Sciatic nerve (tissue), 2 donors: ENCODE measurements at places on chromosomes 5 and 9. TPM values are rescaled to one million over a fixed set of nuclear protein-coding genes. Genes with fewer than 3 reads are reported as not detected.

- no peak for DNase-seq
Measured at GRCh38 chr9:94829380-94830070, 103.0 kb downstream of the AOPEP start.

DNA sequence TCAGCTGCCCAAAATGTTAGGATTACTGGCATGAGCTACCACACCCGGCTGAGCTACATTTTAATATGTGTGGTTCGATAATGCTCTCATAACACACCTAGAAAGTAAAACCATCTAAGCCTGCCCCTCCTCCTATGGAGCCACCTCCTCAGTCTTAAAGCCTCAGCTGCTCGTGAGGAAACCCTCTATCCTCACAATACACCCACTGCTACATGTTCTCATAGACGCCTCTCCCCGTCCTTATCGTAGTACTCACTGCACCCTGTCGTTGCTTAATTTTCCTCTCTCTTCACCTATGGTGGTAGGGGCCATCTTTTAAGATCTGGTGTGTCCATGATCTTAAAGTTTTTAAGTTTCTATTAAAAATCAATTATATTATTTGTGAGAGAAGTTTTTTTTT, 72.9 kb downstream of the RCL1 start:
- DNase-seq = no peak

PTGS1 gene
- total RNA-seq = 6.0 TPM

DNA sequence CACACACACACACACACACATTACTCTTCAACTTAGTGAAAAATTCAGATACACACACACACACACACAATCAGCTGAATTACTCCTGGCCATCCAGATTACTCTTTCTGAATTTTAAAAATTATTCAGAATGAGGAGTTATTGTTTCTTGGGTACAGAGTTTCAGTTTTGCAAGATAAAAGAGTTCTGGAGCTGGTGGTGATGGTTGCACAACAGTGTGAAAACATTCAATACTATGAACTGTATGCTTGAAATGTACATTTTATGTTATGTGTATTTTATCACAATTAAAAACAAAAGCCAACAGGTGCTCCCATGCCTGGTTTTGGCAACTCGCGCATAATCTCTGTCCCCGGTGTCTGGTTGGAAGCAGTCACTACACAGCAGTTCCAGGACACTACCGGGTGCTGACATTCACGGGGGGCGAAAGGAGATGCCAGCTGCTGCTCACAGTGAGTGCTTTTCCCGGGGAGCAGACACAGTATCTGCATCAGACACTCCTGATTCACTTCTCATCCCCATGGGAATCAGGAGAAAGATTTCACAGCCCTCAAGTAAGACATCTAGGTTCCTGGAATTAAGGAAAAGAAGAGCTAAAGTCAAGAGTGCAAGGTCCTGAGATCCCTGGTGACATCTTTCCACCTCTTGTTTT, 55.7 kb downstream of the LHFPL2 start:
- no peak for DNase-seq

DNA sequence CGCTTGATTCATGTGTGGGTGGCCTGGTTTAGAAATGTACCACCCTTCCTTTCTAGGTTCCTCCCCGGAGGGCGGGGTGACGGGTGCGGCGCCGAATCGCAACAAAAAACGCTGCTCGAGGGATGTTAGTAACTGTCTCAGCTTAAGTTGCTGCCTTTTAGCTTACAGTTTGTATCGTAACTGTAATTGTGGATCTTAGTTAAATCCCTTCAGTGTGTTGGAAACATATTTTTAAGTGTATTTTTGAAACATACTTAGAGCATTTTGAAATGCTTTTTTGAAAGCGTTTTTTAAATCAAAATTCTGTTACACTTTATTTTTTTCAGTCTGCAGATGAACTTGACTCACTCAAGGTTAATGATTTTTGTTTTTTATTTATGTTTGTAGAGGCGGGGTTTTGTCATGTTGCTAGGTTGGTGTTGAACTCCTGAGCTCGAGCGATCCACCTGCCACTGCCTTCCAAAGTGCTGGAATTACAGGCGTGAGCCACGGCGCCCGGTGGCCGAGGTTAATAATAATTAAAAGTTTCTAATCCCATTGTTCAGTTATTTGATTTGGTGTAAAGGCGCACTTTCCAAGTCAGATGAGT, 997 bp upstream of the CHD1 start:
- DNase-seq = no peak

GRCh38 chr9:23290973-23291372, 535.1 kb downstream of the ELAVL2 start:
- no peak for DNase-seq

TXNDC15 gene
- total RNA-seq = 84.7 TPM

DNA sequence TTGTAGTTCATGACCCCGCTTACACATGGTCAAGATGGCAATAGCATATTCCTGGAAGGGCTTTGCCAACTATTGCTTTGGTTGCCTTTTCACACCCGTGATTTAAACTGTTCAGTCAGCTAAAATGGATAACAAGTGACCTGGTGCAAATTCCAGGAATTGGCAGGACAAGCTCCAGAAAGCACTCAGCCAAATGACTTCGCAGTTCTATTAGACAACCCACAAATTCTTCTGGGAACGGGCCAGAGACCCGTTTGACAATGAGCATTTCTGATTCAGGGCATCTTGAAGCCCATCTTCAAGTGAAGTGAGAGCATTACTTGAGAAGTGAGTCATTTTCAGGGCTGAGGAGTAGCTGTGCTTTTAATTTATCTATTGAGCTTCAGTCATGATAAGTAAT, 165.0 kb downstream of the DROSHA start:
- DNase-seq = no peak

JADE2 gene
- total RNA-seq = 55.0 TPM

DNA sequence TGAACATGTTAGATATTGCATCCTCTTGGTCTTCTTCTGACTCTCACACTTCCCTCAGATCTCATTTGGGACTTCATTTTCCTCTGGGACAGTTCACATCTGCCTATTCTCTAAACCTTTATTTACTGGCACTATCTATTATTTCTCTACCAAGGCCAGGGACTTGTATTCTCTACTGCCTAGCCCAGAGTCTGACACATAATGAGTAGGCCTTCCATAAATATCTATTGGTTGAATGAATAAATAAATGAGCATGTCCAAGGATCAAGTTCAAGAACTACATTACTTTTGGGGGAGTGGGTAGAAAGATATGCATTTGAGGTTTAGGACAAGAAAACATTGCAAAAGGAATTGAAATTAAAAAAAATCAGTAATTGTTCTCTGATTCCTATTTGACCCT, 250.3 kb downstream of the TRIM32 start:
- DNase-seq = no peak

FANCG gene
- 17.5 TPM for total RNA-seq

- no peak for DNase-seq
Measured at GRCh38 chr9:1837453-1838084, 177.6 kb upstream of the SMARCA2 start.

DNA sequence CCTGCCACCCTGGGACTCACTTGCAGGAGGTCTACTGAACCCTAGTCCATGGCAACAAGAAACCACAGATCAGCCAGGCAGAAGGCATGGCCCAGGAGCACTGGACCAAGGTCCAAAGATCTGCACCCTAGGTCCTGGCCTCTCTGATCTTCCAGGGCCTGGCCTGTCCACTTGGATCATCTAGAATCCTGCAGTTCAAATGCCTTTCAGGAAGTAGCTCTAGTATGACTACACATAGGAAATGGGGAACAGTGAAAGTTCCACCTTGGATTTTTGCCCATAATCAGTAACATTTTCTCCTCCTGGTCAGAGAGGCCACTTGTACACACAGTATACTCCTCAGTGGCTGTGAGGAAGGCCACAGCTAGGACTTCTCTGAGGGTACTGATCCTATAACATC, 11.5 kb downstream of the ANXA6 start:
- no peak for DNase-seq

- no peak for DNase-seq
Measured at GRCh38 chr9:78438211-78438610, 141.3 kb downstream of the PSAT1 start.

- no peak for DNase-seq
Measured at GRCh38 chr9:3526997-3527940, 1.5 kb upstream of the RFX3 start.

DNA sequence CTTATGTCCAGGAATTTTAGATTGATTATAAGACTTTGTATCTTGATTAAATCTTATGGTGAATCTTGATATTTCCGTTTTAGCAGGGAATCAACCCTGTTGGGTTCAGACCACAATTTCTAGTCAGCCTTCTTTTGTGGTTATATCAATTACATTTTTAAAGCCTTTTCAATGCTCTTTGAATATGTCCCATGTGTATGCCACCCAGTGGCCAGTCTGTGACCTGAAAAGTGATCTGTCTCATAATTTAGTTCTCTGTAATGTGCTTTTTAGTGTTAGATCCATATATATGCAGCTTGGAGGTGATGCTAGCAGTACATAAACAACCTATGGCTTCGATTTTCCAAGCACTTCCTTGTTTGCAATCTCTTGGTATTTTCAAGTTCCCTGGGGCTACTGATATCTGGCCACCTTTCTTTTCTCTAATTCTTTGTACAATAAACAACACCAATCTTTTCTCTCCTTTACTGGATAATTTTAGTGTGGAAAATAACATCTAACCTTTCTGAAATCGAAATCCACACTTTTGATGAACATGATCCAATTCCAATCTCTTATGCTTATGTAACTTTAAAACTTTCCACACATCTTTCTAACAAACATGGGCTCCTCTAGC, 28.8 kb downstream of the PDE8B start:
- no peak for DNase-seq

RELL2 gene
- total RNA-seq = 0.85 TPM

DMRT2 gene
- total RNA-seq = 2.4 TPM

GRCh38 chr5:154868702-154869101, 10.3 kb downstream of the CNOT8 start:
- no peak for DNase-seq

FAM240B gene
- not detected for total RNA-seq

SIL1 gene
- total RNA-seq = 54.7 TPM

DNA sequence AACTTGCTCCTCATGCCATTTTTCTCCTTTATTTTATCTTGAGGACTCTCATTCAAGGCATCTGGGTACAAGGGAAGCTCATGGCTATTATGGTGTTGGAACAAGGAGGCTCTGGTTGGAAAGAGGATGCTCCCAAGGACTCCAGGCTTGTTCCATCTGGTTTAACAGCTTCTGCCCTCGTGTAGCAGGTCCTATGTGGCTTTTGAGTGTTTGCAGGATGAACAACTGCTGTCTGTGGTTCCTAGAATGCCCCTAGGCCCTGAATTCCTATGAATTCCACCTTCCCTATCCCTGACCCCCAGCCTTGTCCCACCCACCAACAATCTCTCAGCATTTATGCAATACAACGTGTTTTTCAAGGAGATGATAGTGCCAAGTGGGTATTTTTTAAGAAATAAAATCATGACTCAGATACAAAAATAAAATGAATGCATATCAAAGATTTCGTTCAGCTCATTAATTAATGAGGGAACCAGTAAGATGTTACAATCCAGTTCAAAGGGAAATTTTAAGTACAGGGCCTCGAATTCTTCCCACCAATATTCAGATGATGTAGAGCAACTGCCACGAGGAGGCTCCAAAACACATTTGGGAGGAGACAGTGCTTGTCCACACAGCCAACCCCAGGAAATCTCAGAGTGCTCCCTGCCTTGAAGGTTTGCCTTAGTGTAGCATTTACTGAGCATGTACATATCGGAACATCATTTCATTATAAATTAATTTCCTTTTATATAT, 182.0 kb downstream of the MUSK start:
- no peak for DNase-seq

EDIL3 gene
- 29.4 TPM for total RNA-seq

DNA sequence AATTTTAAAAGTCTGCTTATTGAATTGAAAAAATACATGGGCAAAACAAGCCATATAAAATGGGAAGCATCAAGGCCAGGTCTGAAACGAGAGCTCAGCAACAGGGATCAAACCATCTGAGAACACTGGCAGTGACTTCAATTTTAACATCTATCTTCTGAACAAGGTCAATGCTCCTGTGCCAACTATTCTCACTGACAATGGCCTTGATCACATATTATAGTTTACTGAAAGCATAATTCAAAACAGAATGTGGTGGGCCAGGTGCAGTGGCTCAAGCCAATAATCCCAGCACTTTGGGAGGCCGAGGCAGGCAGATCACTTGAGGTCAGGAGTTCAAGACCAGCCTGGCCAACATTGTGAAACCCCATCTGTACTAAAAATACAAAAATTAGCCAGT, 9.0 kb downstream of the ECPAS start:
- DNase-seq = no peak

ZNF169 gene
- 11.8 TPM for total RNA-seq

GRCh38 chr9:84736081-84736480, 66.6 kb downstream of the NTRK2 start:
- DNase-seq = no peak

GSN gene
- 1,757 TPM for total RNA-seq

DNA sequence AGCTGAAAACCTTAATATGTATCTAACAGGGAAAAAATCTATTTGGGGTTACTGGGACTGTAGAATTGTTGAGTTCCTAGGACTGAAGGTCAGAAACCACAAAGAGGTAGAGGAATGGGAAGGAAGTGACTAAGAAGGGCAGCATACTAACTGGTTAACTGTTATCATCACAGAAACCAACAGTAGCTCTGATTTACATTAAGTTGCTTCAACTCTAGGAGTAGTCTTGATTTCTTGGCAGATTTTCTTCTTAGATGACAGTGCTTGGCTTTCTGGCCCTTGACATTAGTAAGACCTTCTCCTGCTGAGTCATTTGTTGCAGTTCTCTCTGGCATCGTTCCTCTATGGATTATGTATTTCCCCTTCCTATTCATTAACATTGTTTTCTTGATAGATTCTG, 116.1 kb upstream of the RASA1 start:
- no peak for DNase-seq
